ENCODE measurements at places on chromosomes 7 and 10.
A peak's percentile ranks its signal among the peaks of the same experiment; 100 is the strongest.

DNA sequence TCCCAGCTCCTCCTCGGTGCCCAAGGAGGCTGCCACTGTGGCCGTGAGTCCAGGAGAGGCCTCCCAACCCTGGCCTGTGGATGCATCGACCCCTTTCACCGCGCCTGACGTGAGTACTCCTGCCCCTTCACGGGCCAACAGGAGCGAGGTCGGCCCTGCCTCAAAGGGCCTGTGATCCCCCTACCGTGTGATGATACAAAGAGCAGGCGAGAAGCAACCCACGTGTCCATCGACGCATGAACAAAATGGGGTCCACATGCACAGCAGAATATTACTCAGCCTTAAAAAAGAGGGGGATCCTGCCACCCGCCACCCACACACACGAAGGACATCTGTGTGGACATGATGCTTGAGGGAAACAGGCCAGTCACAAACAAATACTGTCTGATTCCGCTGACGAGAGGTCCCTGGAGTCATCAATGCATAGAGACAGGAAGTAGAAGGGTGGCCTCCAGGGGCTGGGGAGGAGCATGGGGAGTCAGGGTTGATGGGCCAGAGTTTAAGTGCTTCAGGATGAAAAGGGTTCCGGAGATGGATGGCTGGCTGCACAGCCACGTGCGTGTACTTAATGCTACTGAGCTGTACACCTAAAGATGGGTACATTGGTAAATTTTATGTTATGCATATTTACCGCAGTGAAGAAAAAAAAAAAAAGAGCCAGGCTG, 151.9 kb downstream of the PRKAG2 start:
- DNase-seq: no peak

DNA sequence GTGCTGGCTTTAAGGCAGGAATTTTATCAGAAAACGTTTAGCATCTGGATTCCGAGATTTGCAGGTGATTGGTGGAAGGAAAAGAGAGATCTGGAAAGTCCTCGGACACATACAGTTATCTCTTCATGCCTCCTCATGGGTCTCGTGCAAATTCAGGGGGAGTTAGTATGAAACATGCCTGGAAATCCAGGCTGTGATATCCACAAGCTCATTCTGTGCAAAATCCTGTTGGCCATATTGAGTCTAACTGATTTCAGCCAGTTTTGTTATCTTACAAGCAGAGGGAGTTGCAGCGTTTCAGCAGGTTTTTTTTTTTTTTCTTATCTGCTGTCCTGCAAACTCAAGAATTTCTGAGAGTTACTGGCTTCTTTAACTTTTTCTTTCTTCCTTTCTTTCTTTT, 411.5 kb downstream of the GALNT17 start:
- no peak for DNase-seq

DNA sequence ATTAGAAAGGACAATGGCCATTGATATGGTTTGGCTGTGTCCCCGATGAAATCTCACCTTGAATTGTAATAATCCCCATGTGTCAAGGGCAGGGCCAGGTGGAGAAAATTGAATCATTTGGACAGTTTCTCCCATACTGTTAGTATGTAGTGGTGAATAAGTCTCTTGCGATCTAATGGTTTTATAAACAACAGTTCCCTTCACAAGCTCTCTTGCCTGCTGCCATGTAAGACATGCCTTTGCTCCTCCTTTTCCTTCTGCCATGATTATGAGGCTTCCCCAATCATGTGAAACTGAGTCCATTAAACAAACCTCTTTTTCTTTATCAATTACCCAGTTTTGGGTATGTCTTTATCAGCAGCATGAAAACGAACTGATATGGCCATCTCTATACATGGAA, 302.7 kb downstream of the SFMBT2 start:
- DNase-seq: no peak

DNA sequence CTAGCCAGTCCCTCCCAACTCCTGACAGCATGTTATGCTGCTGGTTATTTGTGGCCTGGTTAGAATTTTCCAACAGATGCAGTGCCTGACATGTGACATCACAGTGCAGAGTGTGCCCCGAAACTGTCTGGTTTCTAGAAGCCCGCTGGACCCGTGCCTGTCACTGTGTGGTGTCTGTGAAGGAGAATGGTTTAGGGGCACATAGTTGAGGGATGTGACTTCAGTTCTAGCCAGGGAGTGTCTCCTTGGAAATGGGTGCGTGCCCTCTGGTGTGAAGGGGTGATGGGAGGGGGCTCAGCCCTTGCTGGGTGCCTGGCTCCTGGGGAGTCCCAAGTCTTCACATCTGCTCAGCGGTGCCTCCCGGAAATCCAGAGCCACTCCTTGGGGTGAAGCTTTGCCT, 303.6 kb downstream of the GLRX3 start:
- DNase-seq: no peak

DNA sequence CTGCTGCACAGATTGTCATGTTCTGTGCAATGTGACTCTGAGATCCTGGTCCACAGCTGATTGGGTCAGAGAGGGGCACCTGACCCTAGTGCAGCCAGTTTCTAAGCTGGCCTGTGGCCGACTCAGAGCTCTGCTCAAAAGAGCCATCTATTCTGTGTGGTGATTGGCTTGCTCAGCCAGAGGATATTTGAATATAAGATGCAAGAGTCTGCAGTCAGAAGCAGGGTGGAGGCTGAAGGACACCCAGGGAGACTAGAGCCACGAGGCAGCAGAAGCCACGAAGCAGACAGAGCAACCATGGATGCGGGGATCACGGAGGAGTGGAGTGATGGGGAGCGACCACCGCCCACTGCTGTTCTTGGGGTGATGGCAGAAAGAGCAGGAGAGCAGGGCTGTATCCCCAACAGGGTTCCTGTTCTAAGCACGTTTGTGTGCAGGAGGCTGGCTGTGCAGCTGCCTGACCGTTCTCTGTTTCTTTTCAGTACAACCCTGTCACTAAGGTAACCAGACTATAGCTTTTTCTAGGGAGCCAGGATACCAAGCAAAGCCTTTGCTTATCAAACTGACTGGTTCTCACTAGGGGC, 19.5 kb upstream of the RHEB start:
- no peak for DNase-seq

DNA sequence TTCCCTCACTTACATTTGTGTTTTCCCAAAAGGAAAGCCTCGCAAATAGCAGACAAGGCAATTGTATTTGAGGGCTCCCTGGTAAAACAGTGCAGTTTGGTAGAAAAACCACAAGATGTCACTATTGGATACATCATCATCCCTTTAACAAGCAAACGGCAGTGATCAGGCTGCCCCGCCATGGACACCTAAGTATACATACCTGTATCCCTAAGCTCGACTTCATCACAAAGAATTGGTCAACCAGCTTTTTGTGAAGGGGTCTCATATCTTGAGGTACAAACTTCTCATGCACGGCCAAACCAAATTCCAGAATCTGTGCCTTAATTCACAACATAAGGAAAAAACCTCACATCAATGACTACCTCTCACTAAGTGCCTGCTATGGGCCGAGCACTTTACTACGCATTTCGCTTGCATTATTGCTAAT, 179.5 kb upstream of the IMMP2L start:
- peak; percentile 52 for DNase-seq

- DNase-seq: no peak
Measured at GRCh38 chr7:151867912-151868311, 9.0 kb downstream of the PRKAG2 start.

GRCh38 chr10:89861584-89862301, 160.4 kb downstream of the KIF20B start:
- peak; percentile 87 for DNase-seq

DNA sequence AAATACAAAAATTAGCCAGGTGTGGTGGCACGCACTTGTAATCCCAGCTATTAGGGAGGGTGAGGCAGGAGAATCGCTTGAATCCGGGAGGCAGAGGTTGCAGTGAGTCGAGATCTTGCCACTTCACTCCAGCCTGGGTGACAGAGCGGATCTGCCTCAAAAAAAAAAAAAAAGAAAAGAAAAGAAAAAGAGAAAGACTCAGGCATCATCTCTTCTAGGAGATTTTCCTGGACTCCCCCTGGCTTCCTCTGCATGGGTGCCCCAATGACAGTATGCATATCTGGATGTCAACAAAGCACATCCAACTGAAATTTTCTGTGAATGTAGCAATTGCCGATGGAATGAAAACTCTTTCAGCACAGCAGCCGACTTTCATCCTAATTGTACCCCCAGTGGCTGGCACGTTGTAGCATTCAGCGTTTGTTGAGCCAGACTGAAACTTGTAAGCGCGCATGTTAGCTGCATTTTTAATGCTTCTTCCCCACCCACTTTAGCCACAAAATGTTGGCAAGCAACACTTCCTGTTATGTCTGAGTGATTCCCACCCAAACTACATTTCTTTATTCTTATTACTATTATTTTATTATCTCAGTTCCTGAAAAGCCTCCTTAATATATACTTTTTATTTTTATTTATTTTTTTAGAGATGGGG, 70.2 kb downstream of the PRTFDC1 start:
- DNase-seq: peak; percentile 71

- peak; percentile 69 for DNase-seq
Measured at GRCh38 chr7:73706126-73707044, 13.1 kb downstream of the STX1A start.

- DNase-seq: no peak
Measured at GRCh38 chr7:141023295-141023694, 8.5 kb upstream of the MRPS33 start.

GRCh38 chr10:22690614-22691431, 23.6 kb downstream of the PIP4K2A start:
- no peak for DNase-seq

GRCh38 chr10:50622706-50623662, 772 bp downstream of the SGMS1 start:
- peak; percentile 53 for DNase-seq

GRCh38 chr7:112416127-112416526, 34.1 kb upstream of the IFRD1 start:
- DNase-seq: no peak

- DNase-seq: no peak
Measured at GRCh38 chr7:105878746-105879605, 2.6 kb upstream of the ATXN7L1 start.

DNA sequence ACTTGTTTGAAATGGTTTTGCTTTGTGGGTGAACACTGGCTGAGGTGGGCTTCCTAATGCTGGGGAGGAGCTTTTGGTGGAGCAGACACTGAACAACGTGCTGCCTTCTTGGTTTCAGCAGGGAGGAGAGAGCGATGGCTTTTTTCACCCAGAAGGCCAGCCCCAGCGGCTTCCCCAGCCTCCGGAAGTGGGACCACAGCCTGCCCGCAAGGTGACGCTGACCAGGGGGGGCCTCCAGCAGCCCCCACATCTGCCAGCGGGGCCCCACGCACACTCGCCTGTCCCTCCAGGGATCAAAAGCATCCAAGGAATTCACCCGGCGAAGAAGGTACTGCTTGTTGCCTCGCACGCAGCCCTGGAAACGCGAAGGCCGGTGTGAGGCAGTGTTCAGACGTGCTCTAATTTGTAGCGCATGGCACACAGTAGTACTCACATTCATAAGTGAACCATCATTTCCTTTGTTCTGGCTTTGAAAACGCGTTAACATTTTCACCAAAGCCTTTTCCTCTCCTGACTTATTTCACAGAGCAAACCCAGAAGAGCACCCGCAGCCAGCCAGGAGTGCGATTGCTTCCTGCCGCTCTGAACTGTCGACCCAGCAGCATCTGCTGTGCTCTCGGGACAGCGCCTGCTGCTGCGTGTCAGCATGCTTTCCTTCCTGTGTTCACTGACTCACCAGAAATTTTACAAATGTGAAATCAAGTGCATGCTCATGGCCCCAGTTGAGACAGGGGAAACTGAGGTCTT, 48.4 kb downstream of the SHH start:
- DNase-seq: peak; percentile 85

Data from activated CD4-positive, alpha-beta T cell treated with anti-CD3 and anti-CD28 coated beads, Interleukin-10, Interleukin-2, amounts not matched to agents 100 ng/mL and 50 ng/mL, durations not matched to agents 16 hours and 8 hours (primary cell).